Epithelial cell of proximal tubule (primary cell): ENCODE measurements at places on chromosomes 13 and 19.

DNA sequence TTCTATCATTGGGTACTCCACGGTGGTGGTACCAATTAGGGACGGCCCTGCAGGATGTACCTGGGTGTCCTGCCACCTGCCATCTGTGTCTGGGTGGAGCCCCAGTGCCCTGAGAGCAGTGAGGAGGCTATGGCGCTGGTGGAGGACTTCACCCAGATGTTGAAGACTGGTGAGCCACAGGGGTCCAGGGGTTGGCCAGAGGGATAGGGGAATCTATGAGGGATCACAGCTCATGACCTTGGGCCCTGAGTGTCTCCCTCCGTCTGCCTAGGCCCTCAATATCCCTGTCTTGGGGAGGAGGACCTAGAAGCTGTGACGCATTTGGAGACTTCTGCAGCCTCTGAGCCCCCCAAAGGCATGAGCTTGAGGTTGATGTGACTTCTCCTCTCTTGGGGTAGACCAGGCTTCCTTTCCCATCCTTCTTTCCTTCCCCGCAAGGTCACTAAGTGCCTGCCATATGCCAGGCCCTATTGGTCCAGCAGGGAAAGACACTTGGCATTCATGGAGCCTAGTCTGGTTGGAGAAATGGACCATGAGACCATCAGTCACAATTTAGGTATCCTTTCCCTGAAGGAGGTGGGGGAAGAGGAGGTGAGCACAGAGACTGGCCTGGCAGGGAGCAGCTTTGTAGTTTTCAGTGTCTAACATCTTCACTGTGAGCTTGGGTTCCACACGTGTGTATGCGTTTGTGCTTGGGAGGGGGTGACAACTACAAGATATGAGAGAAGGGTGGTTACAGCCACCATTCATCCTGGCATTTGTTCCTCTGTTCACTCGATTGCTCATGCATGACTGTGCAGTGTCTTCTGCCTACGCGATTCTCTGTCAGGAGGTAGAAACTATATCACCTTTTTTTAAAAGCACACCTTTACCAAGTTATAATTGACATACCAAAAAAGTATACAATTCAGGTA is 5.1 kb upstream of the MZF1 start:
- DNase-seq = no peak

DNA sequence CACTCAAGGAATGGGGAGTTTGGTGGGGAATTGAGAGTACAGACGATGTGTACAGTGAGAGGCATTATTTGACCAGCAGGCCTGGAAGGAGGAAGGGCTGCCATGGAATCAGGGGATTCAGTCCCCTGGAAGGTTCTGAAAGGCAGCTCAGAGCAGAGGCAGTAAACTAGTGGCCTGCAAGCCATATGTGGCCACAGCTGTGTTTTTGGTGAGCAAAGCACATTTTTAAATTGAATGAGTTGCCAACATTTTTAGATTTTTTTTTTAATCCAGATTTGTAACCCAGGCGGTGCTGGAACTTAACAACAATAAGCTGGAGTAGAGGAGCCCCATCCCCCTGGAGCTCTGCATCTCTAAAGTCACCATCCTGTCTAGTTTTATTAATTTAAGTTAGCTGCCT is 95.3 kb upstream of the IPO5 start:
- no peak for DNase-seq

GRCh38 chr19:29384656-29385055 is 141.1 kb upstream of the VSTM2B start:
- no peak for DNase-seq

GRCh38 chr13:33918199-33918932 is 100.4 kb downstream of the RFC3 start:
- peak; percentile 13 for DNase-seq

- DNase-seq = no peak
Measured at GRCh38 chr13:113239986-113240385, 30.6 kb downstream of the CUL4A start.

- DNase-seq = no peak
Measured at GRCh38 chr19:58268344-58268743, 10.4 kb upstream of the ZNF8 start.

- no peak for DNase-seq
Measured at GRCh38 chr13:54373211-54373610, 1344.6 kb downstream of the OLFM4 start.

- no peak for DNase-seq
Measured at GRCh38 chr13:95003019-95003813, 290.9 kb upstream of the SOX21 start.

DNA sequence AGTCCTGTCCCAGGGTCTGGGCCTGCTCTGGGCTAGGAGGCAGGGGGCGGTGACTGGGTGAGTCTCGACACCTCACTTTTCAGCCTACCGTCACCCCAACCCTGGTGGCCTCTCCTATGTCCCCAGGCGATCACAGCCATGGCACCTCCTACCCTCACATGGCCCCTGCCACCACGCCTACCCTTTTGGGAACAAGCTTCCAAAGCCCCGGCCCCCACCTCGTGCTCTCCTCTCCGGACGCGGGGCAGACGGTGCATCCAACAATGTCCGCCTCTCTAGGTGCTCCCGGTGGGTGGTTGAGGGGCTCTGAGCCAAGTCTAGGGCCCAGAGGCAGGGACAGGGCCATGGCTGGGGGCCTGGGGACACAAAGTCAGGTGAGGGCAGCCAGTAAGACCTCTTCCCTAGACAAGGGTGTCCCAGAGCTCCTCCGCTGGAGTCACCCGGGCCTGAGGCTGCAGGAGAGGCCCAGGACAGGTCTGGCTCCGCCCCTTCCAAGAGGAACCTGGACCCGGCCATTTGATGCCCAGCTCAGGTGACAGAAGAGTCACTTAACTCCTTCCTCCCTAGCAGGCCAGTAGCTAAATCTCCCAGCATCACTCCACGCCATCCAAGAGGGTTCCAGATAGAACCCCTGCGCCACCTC is at the start of gene SYNE4:
Gene SYNE4 (minus strand): TSS at position 478 of the 643 bp plus-strand sequence. CDS start 132 bp downstream, at position 346.
- no peak for DNase-seq
